Stimulated activated CD4-positive, alpha-beta T cell treated with anti-CD3 and anti-CD28 coated beads, Interleukin-1b, Interleukin-23, amount 100 ng/mL, for 4 hours (primary cell): ENCODE measurements at places on chromosomes 2 and 18.

- DNase-seq: no peak
Observed at GRCh38 chr2:146324951-146325350, 1519.9 kb upstream of the ACVR2A start.

GRCh38 chr2:231041061-231041689 lies 3.9 kb downstream of the C2orf72 start:
- no peak for DNase-seq

GRCh38 chr2:55949211-55949610 lies 25.6 kb upstream of the EFEMP1 start:
- no peak for DNase-seq

- DNase-seq: no peak
Observed at GRCh38 chr2:122875091-122875865, 1119.8 kb downstream of the TSN start.

GRCh38 chr2:45586600-45586999 lies 24.5 kb downstream of the SRBD1 start:
- DNase-seq: no peak

DNA sequence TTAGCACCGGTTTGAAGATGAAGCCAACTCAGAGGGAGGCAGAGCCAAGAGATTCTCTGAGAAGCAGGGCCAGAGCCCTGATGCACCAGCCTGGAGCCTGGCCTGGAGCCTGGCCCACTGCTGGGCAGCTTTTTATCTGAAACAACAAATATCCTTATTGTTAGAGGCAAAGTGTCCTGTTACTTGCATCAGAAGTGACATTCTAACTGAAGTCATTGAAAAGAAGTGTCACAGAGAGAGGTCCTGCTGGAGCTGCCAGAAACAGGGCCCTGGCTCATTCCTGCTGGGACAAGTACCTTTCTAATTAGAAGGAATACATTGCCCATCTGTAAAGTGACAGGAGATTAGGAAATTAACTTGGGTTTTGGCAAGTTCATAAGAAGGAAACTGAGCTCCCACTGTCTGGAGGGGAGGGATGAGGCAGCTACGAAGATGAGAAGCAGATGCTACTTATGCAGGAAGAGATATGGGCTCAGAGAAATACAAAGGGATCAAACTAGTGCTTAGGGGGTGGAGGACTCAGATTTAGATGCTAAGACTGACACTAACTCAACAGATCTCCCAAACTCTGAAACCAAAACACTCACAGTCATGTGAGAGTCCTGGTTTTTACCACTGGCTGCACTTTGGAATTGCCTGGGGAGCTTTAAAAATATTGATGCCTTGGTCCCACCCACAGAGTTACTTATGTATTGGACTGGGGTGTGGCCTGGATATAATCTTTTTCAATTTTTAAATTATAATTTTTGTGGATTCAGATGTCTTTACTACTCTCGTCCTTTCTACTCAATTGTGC lies 11.0 kb upstream of the HK2 start:
- no peak for DNase-seq

- DNase-seq: no peak
Observed at GRCh38 chr2:144920755-144921530, 401.0 kb upstream of the ZEB2 start.

GRCh38 chr2:67867735-67868134 lies 195.1 kb downstream of the C1D start:
- no peak for DNase-seq

GRCh38 chr2:210528716-210529115 lies 27.7 kb upstream of the CPS1 start:
- no peak for DNase-seq

GRCh38 chr2:201234663-201235135 lies 25.6 kb upstream of the CASP8 start:
- no peak for DNase-seq

DNA sequence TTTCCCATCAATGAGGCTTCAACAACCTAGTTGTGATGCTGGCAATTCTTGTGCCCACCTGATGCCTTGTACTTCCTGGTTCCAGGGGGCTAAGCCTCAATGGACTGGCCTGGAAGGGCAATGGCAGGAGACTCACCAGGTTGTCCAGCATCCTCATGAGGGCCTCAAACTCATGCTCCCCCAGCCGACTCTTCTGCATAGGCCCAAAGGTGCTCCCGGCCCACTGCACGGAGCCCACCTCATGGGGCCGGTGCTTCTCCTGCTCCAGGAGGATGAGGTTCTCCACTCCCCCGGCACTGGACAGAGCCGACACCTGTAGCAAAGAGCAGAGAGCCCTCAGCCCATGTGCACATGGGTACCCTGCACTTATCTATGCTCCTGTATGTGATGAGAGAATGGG lies 84.5 kb downstream of the ADD2 start:
- DNase-seq: no peak

GRCh38 chr2:39488450-39488849 lies 51.4 kb upstream of the MAP4K3 start:
- no peak for DNase-seq

DNA sequence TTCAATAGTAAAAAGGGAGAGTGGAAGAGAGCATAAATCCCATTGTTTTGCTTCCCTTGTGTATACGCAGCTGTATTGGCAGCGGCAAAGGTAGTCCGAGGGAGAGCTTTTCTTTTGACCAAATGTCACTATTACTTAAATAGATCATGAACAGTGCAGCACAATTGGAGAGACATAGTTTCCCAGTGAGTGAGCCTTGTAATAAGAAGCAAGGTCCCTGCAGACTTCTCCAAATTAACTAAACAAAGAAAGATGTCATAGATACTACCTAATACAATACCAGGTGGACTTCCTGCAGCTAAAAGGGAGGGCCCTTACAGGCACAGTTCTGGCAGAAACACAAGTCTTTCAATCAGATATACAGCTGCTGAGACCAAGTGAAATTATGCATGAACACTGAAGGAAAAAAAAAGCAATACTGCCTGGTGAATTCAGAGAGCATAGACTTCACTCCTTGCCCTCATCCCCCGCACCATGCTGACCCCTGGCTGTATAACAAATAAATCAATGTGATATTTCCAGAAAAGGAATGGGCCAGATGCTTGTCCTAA lies 404.7 kb upstream of the CDH2 start:
- DNase-seq: no peak

- no peak for DNase-seq
Observed at GRCh38 chr2:201973305-201973928, 60.2 kb upstream of the FZD7 start.

DNA sequence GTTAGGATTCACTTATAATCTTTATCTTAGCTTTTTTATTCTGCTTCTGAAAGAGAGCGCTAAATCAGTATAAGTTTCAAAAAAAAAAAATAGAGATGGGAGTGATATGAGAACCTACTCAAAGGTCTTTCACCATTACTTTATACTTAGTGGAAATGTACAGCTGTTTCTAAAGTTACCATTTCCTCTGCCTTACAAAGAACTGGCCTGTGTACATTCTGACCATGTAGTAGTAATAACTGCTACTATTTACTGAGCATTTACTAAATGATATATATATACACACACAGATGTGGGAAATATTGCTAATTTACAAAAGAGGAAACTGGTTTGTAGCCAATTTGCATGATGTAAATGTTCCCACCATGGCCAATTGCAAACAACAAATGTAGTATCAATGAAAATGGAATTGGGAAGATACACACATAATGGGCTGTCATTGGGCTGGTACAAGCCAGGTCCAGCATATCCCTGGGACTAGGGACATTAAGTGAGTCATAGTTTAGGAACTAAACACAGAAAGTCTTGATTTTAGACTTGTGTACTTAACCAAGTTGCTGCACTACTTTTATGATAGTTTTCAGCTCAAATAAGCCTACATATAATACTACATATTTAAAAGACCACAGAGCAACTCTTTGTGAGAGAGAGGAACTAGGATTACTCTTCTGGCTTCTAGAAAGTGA lies 67.1 kb downstream of the DYNC1I2 start:
- DNase-seq: no peak

GRCh38 chr2:186852508-186852907 lies 3.5 kb upstream of the ZSWIM2 start:
- no peak for DNase-seq

GRCh38 chr2:168155680-168156079 lies 91.7 kb downstream of the STK39 start:
- no peak for DNase-seq

DNA sequence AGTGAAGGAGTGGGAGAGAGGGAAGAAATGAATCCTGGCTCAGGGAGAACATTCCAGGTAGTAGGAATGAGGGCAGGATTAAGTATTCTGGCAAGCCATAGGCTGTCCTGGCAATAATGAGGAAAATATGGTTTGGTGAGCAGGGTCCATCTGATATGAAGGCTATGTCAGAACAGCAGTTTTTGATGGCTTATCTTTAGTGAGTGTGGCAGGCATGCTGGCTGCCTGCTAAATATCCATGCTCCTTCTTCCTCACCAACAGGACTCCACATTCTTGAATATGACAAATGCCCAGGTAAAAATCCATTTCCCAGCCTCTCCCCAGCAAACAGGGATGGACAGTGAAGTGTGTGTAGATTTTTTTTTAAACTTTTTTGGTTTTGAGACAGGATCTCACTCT lies 13.2 kb upstream of the CTIF start:
- DNase-seq: no peak

DNA sequence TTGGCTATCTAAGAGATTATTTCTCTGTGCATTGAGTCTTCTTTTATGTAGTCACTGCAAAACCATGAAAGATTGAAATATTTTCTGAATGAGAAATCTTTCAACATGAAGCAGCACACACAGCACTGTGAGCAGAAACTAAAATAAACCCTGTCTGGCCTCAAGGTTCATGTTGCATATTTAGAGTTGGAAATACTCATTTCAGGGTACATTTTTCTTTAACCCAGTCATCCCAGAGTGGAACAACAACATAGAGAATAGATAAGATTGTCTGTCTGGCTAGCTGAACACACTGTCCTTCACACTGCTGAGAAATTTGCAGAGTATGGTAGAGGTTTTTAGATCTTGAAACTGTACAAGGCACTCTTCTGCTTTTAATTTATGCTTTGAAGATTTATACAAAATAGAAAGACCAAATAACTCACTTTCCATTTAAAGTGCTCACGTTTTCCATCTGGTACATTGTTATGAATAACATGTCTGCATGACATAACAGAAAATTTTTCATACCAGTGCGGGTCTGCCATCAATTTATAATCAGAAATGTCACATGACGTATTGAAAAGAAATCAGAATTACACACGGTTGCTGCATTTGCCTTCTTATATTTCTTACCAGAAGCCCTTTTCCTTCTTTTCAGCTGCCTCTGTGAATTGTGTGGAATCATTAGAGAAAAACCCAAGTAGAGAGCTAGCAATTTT lies 25.0 kb upstream of the FN1 start:
- no peak for DNase-seq

DNA sequence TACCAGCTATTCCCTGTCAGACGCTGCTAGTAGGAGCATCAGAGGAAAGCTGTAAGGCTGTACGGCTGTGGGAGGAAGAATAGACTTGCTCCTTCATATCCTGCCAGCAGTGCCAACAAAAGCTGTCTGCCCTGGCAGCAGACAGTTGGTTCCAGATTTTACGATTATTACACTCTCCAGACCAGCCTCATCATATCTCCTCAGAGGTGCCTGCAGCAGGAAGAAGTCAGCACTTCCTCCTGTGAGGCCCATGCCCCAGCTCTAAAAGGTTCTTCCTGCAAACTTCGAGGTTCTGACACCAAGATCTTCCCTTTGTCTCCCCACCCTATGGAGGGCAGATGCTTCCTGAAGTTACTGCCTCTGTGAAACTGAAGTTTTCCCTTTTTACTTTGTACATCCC lies 537.7 kb upstream of the PKDCC start:
- DNase-seq: no peak

- DNase-seq: no peak
Observed at GRCh38 chr2:236042087-236042486, 126.1 kb downstream of the GBX2 start.

- no peak for DNase-seq
Observed at GRCh38 chr2:19895535-19895934, 6.2 kb downstream of the TTC32 start.

- no peak for DNase-seq
Observed at GRCh38 chr2:28949617-28950305, 31.3 kb upstream of the TOGARAM2 start.

GRCh38 chr2:55311444-55311870 lies 42.4 kb upstream of the MTIF2 start:
- no peak for DNase-seq

DNA sequence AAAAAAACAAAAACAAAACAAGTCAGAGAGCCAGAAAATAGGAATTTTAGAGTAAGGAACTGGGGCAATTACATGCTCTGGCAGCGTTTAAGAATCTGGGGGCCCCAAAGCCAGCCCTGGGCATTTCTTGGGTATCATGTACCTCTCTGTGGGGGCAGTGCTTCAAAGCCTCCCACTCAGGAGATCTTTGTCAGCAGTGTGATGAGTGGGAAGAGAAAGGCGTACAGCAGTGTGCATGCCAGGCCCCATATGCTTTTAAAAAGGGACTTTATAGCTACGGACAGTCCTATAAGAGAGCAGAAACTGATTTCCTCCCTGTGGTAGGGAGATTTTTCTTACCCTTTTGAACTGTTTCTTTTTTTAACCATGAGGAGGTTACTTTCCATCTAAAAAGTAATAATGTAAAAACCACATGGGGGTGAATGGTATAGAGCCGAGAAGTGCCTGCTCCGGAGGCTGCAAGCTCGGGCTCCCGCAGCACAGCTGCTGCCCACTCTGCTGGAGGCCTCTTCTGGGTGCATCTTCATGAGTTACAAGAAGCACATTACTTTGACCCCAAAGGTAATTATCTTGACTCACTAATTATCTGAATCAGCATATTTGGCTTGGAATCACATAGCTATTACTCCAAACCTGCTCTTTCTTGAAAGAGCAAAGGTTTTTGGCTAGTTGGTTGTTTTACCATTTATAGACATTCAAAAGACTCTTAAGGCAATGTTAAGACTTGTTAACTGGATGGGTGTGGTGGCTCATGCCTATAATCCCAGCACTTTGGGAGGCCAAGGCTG lies 46.4 kb downstream of the PROC start:
- peak; percentile 6 for DNase-seq

- DNase-seq: no peak
Observed at GRCh38 chr2:150081775-150082481, 405.5 kb downstream of the RND3 start.

DNA sequence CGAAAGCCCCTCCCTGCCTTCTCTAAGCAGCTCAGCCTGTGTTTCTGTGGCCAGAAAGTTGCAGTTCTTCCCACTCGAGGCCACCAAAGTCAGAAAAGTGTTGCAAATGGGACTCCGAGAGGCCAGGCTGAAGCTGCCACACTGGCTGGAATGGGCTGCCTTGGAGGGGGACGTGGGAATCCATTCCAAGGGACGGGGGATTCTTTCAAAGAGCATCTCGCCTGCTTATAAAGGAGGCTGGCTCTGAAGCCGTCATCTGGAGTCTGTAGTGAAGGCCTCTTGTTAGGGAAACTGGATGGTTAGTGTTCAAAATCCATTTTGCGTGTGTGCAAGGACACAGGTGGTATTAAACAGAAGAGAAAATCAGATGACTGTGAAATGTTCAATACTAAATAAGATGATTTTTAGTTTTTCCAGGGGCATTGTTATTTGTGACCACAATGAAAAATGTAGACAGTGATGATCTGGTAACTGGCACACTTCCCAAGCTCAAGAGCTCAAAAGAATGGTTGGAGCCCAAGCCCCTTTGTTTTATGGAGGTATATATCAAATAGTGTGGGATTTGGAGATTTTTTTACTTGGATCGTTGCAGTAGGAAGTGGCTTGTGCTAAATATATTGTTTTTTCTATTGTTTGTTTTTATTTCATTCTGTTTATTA lies 782 bp downstream of the FAM228B start:
- DNase-seq: peak; percentile 10

- DNase-seq: no peak
Observed at GRCh38 chr2:128732976-128733431, 414.3 kb upstream of the HS6ST1 start.
